ENCODE measurements at places on chromosomes 1 and 21.

DNA sequence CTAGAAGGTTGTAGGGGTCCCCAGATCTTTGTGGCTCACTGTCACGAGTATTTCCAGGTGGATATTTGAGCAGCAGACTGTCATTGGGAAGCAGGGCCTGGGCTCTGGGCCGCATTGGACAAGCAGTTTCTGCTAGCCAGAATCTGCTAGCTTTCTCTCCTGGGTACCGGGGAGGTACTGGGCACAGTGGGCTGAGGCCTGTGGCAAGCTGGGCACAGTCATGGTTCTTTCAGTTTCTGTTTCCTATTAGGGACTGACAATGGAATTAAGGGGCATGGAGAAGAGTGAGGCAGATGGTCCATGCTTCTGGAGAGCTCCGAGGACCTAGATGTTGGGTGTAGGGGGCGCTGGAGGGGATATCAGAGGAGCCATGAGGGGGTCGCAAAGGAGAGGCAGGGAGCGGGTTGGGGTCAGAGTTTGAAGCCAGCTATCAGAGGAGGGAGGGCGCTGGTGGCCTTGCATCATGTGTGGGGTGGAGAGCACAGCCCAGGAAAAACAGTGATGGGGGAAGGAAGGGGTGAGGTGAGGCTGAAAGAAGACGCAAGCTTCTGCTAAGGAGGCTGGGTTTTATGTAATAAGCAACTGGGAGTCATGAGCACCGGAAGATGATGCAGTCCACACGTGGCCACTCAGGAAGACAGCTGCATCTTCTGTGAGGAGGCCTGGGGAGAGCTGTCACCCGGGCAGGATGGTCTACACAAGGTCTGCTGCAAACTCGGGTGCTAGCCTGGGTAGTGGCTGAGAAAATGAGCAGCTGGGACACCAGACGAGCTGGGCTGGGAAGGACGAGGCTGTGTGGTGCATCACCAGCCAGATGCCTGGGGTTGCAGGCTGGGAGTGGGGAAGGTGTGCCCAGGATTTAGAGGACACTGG is 72.7 kb downstream of the IER5 start:
- no peak for DNase-seq

DNA sequence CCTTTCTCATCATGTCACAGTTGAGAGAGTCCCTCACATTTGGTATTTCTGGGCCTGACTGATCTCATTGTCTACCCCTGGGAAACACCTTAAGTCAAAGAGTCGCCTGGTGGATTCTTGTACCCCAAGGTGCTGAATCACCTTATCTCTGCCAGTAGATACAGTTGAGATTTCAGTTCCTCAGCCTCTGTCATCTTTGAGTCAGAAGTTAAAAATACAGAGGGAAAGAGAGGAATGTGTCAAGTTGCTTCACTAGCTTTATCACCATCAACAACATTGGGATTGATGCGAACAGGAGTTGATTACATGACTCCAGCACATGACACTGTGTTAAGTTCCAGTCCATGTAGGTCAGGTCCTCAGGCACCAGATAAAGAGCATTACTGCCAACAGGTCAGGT is 513.0 kb downstream of the NUF2 start:
- DNase-seq, result no peak

GRCh38 chr1:181129771-181130606 is 41.5 kb downstream of the IER5 start:
- no peak for DNase-seq

GRCh38 chr1:115227346-115228082 is 110.5 kb downstream of the NGF start:
- no peak for DNase-seq

DNA sequence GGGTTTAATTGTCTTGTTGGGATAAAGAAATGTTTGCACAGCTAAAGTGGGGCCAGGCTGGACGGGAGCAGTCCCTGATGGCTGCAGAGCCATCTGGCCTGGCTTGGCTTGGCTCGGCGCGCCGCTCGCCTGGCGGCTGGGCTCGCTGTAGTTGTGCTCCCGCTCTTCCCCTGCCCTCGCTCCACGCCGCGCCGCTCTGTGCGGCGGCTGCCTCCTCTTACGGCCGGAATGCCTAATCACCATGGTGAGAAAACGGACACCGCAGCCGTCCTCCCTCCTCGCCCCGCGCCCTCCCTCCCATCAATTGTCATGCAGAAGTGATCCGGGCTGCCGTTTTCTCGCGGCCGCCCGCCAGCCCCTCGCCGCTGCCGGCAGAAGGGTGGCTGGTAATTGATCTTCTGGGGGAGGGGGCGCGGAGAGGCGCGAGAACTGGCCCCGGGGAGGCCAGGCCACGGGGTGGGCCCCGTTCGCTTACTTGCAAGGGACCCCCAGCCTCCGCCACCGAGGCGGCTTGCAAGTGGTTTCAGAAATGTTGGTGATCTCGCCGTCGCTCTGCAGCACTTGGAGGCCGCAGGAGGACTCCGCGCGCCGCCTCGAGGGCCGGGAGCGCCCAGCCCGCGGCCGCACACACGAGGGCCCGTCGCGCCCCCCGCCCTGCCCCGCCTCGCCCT is 12.4 kb downstream of the RNF220 start:
- no peak for DNase-seq

- no peak for DNase-seq
Measured at GRCh38 chr1:82867781-82868180, 1067.0 kb downstream of the ADGRL2 start.

- no peak for DNase-seq
Measured at GRCh38 chr21:42003051-42003461, 7.1 kb downstream of the ZBTB21 start.

- no peak for DNase-seq
Measured at GRCh38 chr21:44737706-44738354, 26.5 kb upstream of the TSPEAR start.

GRCh38 chr1:163308811-163309210 is 12.9 kb upstream of the NUF2 start:
- no peak for DNase-seq

DNA sequence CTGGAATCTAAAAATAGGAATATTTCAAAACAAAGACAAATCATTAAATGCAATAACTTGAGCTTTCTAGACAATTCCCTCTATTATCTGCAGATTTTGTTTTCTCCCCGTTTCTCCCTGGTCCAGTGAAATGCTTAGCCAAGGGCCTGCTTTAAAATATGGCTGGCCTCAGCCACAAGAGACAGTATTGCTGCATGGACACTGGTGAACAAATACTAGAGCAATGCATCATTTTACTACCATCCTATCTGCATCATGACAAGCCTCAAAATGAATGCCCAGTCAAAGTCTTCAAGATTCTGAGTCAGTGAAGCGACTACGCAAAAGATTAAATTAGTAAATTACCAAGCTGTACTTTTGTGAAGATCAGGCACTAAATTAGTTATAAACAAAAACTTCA is 80.5 kb downstream of the ENAH start:
- no peak for DNase-seq

DNA sequence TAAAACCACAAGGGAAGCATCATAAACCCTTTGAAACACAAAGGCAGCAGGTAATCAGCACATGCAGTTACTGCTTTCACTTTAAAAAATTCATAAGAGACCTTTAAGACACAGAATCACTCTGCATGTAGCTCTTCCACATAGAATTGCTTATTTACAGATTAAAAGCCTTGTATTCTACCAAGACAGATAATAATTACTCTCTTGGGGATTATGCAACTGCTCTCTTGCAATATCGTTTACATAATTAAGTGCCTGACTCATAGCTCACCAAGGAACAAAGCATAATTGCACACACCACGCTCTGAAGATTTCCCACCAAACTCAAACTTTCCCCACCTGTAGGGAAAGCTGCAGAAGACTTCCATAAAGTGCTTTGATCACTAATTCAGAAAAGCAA is 87.9 kb downstream of the VAV3 start:
- no peak for DNase-seq

DNA sequence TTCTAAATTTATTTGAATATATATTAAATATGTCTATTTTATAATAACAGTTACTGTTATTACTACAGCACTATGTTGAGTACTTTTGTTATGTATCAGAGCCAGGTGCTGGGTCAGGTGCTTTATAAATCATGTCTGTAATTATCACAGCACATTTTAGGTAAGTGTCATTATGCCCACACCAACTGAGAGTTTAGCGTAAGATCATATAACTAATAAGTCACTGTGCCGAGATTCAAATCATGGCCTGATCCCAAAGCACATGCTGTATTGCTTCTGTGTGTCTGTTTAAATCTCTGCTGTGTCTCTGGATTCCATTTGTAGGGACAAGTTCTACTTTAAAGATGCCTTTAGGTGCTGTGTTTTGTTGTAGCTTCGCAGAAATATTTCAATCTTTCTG is 1.9 kb downstream of the GPSM2 start:
- DNase-seq, result no peak

- no peak for DNase-seq
Measured at GRCh38 chr1:207863893-207864535, 46.9 kb downstream of the CD34 start.

- no peak for DNase-seq
Measured at GRCh38 chr1:91499904-91500755, 521 bp upstream of the CDC7 start.

- DNase-seq, result no peak
Measured at GRCh38 chr1:248807067-248807737, 18.5 kb downstream of the SH3BP5L start.

GRCh38 chr1:106924360-106924759 is 132.1 kb upstream of the PRMT6 start:
- DNase-seq, result no peak

GRCh38 chr1:30451532-30452125 is 271.8 kb downstream of the MATN1 start:
- DNase-seq, result no peak

- no peak for DNase-seq
Measured at GRCh38 chr1:232457595-232457994, 172.3 kb downstream of the SIPA1L2 start.

GRCh38 chr1:18284805-18285537 is 177.4 kb downstream of the IGSF21 start:
- no peak for DNase-seq

DNA sequence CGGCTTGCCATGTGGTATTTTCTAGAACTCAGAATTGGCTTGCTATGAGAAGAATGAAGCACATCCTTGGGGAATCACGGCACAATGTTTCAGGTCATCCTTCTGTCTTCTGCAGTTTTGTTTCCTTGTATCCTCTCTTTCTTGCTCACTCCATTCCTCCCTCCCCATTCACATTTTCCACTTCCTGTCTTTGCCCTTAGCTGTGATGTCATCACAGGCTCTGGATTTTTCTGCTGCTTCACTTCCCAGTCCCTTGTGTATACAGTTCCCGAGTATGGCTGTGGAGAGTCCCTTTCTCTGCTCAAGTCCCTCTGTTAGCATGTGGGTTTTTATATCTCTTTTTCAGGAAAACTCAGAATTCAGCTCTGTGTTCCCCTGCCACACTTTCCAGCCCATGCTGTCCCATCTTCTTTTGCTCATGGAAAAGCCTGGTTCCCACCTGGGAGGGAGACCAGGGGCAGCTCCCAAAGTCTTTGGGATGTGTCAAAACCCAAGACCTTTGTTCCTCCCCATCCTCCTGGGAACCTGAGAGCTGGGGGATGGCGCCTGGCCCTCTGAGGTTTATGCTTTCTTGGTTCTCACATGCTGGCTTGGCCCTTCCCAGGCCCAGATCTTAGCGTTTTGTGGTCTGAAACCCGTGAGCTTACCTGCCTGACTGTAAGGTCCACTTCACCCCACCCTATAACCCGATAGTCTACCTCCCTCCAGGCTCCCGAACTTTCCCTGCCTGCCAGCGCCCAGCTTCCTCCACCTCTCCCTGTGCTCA is 4.8 kb upstream of the RGS16 start:
- no peak for DNase-seq

GRCh38 chr1:199693724-199694123 is 333.8 kb upstream of the NR5A2 start:
- DNase-seq, result no peak
